Activated T-cell treated with anti-CD3 and anti-CD28 coated beads for 1 hour (primary cell): ENCODE measurements at places on chromosomes 16 and 17.
A peak's percentile ranks its signal among the peaks of the same experiment; 100 is the strongest.

GRCh38 chr17:16534236-16534635, 34.8 kb downstream of the ZNF287 start:
- no peak for DNase-seq

DNA sequence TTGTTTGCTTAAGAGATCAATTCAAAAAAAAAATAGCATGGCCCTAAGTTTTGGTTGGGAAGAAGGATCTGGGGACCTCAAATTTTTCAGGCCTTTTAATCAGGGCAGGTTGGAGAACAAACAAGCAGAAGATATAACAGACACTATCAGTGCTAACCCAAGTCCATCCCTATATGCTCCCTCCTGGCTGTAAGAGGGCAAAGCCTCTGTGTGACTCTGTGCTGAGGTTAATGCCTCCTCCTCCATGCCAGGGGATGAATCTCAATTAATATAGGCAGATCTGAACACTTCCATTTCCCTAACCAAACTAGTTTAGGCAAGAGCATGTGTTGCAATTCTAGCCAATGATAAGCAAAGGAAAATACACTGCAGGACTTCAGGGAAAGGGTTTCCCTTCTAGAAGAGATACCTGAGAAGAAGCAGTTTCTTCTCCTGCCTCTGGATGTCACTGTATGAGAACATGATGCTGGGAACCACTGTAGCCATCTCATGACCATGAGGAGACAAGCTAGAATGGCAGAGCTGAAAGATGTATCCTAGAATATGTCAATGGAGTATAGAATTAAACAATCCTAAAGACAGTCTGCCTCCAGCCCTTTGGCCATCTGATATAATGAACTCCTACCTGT, 76.0 kb downstream of the CHD9NB start:
- DNase-seq, result no peak

- DNase-seq, result no peak
Measured at GRCh38 chr17:52106072-52106471, 52.4 kb downstream of the CA10 start.

GRCh38 chr16:89343501-89344457, 126.3 kb downstream of the ZNF778 start:
- no peak for DNase-seq

- DNase-seq, result no peak
Measured at GRCh38 chr16:79329166-79329521, 271.4 kb downstream of the MAF start.

DNA sequence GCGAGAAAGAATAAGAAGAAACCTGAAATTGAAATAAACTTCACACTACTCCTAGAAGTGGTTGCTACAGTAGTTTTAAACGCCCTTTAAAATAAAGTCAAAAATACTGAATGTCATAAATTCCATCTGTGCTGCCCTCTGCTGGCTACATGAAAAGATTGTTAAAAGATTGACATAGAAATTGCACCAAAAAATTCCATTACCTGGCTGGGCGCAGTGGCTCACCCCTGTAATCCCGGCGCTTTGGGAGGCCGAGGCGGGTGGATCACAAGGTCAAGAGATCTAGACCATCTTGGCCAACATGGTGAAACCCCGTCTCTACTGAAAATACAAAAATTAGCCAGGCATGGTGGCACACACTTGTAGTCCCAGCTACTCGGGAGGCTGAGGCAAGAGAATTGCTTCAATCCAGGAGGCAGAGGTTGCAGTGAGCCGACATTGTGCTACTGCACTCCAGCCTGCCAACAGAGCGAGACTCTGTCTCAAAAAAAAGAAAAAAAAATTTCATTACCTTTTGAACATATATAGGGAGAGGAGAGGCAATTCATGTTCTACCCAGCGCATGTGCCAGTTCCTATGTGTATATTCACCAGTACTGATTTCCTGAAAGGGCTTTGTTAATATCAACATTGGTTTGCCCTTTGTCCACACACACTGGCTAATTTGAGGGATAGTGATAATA, 36.5 kb downstream of the CYTH1 start:
- peak; percentile 47 for DNase-seq

GRCh38 chr16:30874244-30874820, 19.5 kb downstream of the BCL7C start:
- no peak for DNase-seq

- DNase-seq, result no peak
Measured at GRCh38 chr16:87366288-87366687, 17.3 kb downstream of the FBXO31 start.

DNA sequence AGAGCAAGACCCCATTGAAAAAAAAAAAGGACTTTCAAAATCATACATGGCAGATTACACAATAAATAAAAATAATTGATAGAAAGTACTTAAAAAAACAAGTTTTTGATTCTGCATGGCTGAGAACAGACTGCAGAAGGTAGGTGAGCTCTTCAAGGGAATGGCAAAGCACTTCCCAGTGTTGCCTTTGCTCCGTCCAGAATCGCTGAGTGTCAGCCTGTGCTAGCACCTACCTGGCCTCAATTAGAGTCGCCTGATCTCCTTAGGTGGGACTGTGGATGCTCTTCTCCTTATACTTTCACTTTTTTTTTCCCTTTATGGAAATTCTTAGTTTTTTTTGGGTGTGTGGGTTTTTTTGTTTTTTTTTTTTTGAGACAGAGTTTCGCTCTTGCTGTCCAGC, 6.0 kb upstream of the TMEM220 start:
- DNase-seq, result no peak

DNA sequence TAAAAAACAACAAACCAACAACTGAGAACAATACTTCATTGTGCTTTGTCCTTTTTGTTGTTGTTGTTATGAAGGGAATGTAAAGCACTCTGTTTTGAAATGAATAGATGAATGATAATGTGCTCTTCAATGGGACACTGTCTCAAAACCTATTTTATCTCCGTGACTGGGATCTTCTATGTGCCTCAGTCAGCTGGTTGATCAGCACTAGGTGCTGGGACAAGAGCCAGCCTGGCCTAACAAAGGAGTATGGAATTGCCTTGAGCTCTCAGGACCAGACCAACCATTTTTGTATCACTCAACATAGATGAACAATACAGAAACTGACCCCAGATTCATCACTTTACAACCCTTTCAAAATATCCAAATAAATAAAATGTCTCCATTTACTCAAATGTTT, 440.2 kb downstream of the KCNJ2 start:
- no peak for DNase-seq

DNA sequence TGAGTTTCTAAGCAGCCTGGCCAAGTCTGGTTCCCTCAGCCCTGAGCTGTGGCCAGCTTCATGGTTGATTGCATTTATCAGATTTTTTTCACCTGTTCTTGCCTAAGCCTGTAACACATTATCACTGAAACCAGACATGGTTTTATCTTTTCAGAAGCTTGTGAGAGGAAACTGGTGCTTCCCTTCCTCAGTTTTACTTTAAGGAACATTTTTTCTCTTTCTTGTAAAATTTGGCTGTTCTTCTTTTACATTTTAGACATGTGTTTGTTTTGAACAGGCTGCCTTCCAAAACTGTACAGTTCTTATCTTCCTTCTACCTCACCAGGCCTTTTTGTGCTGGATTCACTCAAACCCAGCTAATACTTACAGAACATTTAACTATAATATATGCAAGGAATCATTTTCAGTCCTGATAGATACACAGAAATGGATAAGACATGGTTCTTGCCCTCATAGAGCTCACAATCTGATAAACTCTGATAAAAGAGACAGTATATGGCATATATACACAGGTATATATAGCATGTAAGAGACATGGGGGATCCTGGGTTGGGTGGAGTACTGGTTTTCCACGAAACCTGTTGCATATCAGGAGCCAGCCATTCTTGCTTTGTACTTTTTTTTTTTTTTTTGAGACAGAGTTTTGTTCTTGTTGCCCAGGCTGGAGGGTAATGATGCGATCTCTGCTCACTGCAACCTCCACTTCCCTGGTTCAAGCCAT, 44.5 kb downstream of the ZNRF1 start:
- DNase-seq, result no peak

DNA sequence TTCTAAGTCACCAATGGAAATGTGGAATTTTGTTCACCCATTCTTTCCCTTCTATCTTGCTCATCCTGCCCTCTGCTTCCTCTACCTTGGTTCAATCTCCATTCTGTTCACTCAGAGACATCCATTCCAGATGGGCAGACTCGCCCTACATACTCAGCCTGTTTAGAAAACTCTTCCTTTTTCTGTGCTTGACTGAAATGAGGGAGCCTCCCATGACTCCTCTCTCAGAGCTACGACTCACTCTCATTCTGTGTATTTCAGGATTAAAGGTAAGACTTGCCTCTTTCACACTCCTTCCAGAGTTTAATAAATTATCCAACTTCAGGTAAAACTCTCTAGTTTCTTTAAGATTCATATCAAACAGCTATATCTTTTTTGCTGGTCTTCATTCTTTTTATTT, 182.8 kb downstream of the HS3ST3A1 start:
- DNase-seq, result no peak

- DNase-seq, result peak; percentile 59
Measured at GRCh38 chr17:58317421-58318064, 11.1 kb downstream of the TSPOAP1 start.

DNA sequence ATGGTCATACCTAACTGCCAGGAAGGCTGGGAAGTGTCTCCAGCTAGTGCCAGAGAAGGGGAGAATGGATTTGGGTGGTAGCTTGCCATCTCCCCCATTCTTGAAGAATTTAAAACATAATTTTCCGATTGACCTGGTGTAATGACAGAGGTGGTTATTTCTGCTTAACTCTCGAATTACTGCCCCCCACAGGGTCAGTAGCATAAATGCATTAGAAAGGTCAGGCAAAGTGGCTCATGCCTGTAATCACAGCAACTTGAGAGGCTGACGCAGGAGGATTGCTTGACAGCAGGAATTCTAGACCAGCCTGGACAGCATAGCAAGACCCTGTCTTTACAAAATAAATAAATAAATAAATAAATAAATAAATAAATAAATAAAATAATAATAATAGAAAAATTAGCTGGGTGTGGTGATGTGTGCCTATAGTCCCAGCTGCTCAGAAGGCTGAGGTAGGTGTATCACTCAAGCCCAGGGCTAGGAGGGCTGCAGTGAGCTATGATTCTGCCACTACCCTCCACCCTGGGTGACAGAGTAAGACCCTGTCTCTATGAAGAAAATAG, 27.5 kb downstream of the TMC7 start:
- DNase-seq, result no peak

GRCh38 chr17:69012895-69013805, 47.6 kb downstream of the ABCA9 start:
- no peak for DNase-seq

GRCh38 chr16:26830428-26831127, 236.1 kb upstream of the C16orf82 start:
- no peak for DNase-seq

DNA sequence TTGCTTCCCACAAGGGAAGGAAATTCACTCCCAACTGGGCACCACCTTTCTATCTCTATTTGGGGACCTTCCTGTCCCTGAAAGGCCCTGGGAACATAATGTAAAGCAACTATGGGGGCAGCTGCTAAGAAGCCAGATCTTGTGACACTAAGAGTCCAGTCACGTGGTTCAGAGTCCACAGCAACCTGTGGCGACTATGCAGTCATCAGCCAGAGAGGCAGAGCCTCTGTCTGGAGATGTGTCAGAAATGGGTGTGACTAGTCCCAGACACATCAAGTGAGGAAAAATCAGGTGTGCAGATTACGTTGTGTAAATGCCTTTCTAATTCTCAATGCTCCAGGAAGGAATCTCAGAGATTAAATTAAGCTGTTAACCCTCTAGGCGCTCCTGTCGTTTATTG, 26.6 kb upstream of the SKAP1 start:
- DNase-seq, result no peak
